SK-N-SH (cell line): ENCODE measurements at places on chromosomes 7 and 10.

GRCh38 chr10:132275426-132276178 is 32.1 kb downstream of the STK32C start:
- no peak overlapping the region for H3K4me3 ChIP-seq
- no peaks in the 10 kb centered on the region for H3K27me3 ChIP-seq
- H3K27ac ChIP-seq = no peak overlapping the region
- H3K36me3 ChIP-seq = no peaks in the 10 kb centered on the region

DNA sequence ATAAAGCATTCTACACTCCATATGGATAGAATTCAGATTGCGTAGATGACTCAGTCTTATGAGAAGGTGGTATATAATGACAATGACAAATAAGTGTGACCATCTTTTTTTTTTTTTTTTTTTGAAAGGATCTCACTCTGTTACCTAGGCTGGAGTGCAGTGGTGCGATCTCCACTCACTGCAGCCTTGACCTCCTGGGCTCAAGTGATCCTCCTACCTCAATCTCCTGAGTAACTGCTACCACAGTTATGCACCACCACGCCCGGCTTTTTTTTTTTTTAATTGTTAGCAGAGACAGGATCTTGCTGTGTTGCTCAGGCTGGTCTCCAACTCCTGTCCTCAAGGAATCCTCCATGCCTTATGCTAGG is 43.2 kb upstream of the NRP1 start:
- H3K4me1 ChIP-seq = peaks cover 17% of the 10 kb centered on the region; the same call in 1 of the 2 replicates
- peak overlapping the region; percentile 78 for H3K27ac ChIP-seq
- no peak for DNase-seq
- no peaks in the 10 kb centered on the region for H3K36me3 ChIP-seq

GRCh38 chr7:30173058-30173897 is 38.5 kb downstream of the MTURN start:
- no peak overlapping the region; the same call in 1 of the 2 replicates for H3K4me3 ChIP-seq
- H3K27me3 ChIP-seq = no peaks in the 10 kb centered on the region
- H3K36me3 ChIP-seq = no peaks in the 10 kb centered on the region
- H3K27ac ChIP-seq = peak overlapping the region; percentile 95
- DNase-seq = peak; percentile 87

GRCh38 chr7:111388016-111388415 is 174.3 kb downstream of the IMMP2L start:
- H3K27me3 ChIP-seq = no peaks in the 10 kb centered on the region
- H3K36me3 ChIP-seq = no peaks in the 10 kb centered on the region
- no peak overlapping the region for H3K4me3 ChIP-seq
- H3K4me1 ChIP-seq = peaks cover 6% of the 10 kb centered on the region
- no peak overlapping the region for H3K27ac ChIP-seq

DNA sequence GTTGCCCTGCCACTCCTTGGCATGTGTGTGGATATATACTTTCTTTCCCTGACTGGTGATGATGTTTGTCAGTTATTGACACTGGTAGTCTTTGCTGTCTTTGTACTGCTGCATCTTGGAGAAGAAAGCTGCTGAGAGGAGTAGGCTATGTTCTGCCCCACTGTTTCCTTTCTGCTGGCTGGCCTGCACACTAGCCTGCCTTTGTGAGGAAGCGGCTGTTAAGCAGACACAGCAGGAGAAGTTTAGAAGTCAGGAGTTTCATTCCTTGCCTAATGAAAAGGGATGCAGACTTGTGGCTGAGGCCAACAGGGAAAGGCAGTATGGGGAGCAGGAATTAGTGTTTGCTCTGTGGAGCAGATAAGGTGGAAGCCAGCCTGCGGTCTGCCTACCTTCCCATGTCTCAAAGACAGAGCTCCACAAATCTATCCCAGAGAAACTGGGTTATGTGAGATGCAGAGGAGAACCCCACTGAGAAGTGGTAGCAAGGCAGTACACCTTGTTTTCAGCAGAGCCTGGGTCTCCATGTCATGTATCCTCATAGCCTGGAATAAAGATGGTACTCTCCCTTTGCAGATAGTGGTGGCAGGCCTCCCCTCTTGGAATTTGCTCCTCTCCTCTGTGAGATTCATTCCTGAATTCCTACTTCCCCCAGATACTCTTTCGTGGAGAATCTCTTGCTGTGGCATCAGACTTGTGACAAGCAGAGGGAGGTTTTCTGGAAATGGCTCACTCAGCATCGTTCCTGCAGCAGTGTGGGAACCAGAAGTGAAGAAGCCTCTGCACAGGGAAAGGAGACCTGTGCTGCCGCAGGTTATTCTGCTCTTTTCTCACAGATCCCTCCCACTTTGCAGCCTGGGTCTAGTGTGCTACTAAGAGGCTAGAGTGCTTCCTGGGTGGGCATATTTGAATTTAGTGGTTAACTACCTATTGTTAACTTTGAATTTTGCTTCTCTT is 130.2 kb downstream of the LRRC4 start:
- no peak overlapping the region; the same call in 1 of the 2 replicates for H3K27ac ChIP-seq
- H3K4me1 ChIP-seq = peaks cover 54% of the 10 kb centered on the region
- H3K36me3 ChIP-seq = peaks cover 10% of the 10 kb centered on the region
- no peaks in the 10 kb centered on the region for H3K27me3 ChIP-seq

DNA sequence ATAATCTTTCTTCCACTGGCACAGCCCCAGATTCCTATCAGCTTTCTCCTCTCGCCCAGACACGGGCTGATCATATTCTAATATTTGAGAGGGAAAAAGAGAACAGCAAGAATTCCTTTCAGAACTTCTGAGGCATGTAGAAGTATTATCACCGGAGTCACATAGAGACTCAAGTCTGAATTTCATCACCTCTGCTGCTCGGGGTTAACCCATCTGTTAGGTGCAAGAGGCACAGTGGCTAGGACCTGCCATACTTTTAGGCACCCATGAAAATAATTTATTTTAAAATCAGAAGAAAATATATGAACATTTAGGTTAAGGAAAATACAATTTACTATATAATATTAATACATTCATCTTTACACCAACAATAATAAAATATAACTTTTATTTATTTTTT is 21.0 kb downstream of the PANK1 start:
- DNase-seq = no peak
- no peak overlapping the region for H3K4me3 ChIP-seq
- no peaks in the 10 kb centered on the region for H3K27me3 ChIP-seq
- H3K36me3 ChIP-seq = no peaks in the 10 kb centered on the region
- no peak overlapping the region for H3K27ac ChIP-seq
- no peaks in the 10 kb centered on the region; the same call in 1 of the 2 replicates for H3K4me1 ChIP-seq

DNA sequence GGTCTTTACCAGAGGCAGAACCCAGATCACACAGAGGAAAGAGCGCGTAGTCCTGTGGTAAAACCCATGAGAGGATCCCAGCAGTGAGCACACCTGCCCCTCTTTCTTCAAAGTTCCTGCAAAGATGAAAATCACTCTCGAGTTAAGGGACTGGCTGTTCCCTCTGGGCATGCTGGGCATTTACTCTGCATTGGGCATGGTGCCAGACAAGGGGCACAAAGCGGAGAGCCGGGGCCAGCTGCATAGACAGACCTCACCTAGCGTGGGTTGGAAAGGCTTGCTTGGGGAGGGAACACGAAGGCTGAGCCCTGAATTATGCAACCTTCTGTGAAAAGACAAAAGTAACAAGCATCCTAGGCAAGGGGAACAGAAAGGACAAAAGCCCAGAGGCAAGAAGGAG is 120.0 kb upstream of the TCERG1L start:
- DNase-seq = peak; percentile 59
- no peak overlapping the region for H3K27ac ChIP-seq
- no peaks in the 10 kb centered on the region for H3K4me1 ChIP-seq
- no peaks in the 10 kb centered on the region for H3K36me3 ChIP-seq
- H3K4me3 ChIP-seq = no peak overlapping the region

DNA sequence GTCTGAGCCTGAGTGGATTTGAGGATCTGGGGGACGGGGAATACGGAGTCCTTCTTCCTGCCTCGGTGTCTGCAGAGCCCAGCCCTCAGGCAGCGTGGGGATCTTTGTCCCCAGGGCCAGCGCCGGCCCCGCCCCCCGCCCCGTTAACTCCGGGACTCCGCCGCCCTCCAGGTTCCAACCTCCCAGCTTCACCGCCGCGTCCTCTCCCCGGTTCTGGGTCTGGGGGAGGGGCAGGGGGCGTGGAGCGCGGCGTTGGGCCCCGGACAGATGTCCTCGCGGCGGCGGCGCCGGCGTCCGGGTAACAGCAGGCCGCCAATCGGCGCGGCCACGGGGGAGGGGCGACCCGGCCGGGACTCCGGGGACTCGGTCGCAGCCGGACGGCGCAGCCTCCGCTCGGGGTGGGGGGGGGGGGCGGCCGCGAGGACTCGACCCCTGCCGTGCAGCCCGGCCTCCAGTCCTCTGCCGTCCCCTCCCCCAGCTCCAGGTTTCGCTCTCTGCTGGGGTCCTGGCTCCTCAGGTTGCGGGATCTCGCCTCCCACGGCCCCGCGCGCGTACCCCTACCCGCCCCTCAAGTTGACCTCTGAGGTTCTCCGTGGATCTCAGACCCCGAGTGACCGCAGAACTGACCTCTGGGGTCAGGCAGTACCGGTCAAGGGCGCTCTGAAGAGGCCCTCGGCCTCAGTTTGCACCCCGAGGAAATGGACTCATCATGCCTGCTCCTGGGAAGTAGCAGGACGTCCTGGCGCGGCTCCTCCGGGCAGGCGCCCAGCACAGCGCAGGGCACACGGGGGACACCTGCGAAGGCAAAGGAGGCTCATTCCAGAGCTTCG is 2.3 kb upstream of the ELFN1 start:
- DNase-seq = peak; percentile 87
- H3K36me3 ChIP-seq = no peaks in the 10 kb centered on the region
- H3K4me3 ChIP-seq = peak overlapping the region; percentile 61
- H3K27ac ChIP-seq = peak overlapping the region; percentile 91
- H3K27me3 ChIP-seq = peaks cover 71% of the 10 kb centered on the region
- no peaks in the 10 kb centered on the region for H3K4me1 ChIP-seq

DNA sequence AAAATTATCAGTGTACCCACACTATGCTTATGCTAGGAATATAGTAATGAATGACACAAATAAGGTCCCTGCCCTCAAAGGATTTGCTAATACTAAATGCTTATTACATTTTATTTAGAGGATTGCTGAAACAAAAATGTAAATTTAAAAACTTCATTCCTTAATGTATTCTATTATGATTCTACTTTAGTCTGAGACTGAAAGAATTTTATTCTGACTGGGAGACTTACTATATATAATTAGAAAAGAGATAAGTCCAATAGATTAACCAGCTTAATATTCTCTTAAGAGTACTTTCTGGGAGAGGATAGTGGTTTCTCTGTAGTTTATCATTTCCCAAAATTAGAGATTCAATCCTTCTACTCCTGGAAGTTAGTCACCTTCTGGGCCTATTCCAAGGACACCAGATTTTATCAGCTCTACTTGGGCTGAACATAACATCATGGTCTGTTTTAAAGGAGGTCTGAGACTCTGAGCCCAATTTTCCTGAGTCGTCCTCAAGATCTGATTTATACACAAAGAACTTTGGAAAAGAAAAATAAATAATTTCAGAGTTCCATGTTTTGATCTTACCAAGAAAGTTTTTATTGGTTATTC is 41.1 kb downstream of the ASZ1 start:
- peaks cover 7% of the 10 kb centered on the region; the same call in 1 of the 2 replicates for H3K27me3 ChIP-seq
- no peaks in the 10 kb centered on the region for H3K36me3 ChIP-seq
- H3K27ac ChIP-seq = no peak overlapping the region

DNA sequence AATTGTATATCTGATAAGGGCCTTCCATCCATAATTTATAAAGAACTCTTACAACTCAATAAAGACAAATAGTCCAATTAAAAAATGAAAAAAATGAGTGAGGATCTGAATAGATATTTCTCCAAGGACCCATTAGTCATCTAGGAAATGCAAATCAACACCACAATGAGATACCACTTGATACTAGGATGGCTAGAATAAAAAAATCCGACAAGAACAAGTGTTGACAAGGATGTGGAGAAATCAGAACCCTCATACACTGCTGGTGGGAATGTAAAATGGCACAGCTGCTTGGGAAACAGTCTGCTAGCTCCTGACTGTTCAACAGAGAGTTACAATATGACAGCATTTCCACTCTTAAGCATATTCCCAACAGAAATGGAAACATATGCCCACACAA is 24.6 kb downstream of the ALOX5 start:
- no peaks in the 10 kb centered on the region for H3K36me3 ChIP-seq
- H3K4me3 ChIP-seq = no peak overlapping the region
- H3K4me1 ChIP-seq = no peaks in the 10 kb centered on the region

DNA sequence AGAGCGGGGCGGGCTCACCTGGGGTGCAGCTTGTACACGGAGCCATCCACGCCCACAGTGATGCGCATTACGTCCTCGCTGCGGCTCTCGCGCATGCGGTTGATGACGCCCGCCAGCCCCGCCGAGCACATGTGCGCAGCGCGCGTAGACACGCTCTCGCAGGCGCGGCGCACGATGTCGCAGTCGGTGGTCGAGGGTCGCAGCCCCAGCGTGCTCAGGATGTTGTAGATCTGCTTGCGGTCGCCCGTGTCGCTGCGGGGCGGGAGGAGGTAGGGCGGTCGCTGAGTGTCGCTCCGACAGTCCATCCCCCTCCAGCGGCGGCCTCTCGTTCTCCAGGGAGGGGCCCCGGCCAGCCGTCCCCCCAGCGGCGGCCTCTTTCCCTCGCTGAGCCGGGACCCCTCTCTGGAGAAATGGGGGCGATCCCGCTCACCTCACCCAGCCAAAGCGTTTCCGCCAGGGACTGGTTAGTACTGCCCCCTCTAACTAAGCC is 4.4 kb upstream of the MYL7 start:
- peaks cover 16% of the 10 kb centered on the region; the same call in 1 of the 2 replicates for H3K4me1 ChIP-seq
- H3K4me3 ChIP-seq = peak overlapping the region; percentile 59
- H3K36me3 ChIP-seq = no peaks in the 10 kb centered on the region

- no peak within 1 kb of the TSS for H3K27ac ChIP-seq
- H3K4me1 ChIP-seq = peaks cover 8% of the 10 kb centered on the region; the same call in 1 of the 2 replicates
- DNase-seq = no peak
Observed at GRCh38 chr7:27165089-27165995, at the start of gene HOXA9. HOXA9 (minus strand) TSS chr7:27165537; CDS start chr7:27165457, 80 bp downstream.

DNA sequence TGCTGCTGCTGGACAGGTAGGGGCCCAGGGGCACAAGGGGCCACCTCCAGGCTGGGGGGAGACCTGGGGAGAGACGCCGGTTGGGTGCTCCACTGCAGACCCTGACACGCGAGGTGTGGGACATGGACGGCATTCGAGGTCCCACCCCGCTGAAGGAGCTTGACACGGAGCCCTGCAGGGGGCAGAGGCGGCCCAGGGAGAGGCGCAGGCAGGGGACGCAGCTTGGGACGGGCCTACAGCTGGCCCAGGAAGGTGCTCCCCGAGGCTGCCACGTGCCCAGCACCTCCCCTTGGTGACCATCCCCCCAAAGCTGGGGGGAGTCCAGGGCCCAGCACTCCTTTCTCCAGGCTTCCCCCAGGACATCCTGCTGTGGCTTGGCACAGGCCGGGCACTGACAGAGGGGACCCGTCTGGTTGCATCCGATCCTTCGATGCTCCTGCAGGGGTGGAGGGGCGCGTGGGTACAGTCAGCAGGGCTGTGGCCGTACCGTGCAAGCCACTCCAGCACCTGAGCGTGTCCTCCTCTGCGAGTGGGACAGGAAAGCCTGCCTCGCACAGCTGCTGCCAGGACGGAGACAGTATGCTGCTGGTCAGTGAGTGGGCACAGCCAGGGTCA is 174.4 kb downstream of the ELFN1 start:
- no peaks in the 10 kb centered on the region for H3K27me3 ChIP-seq
- H3K4me3 ChIP-seq = no peak overlapping the region
- peak; percentile 63 for DNase-seq
- peak overlapping the region; percentile 63; the same call in 1 of the 2 replicates for H3K27ac ChIP-seq
- H3K4me1 ChIP-seq = no peaks in the 10 kb centered on the region
- no peaks in the 10 kb centered on the region; the same call in 1 of the 2 replicates for H3K36me3 ChIP-seq
